ENCODE measurements at places on chromosomes 4 and X. TPM values are rescaled to one million over a fixed set of nuclear protein-coding genes. Genes with fewer than 3 reads are reported as not detected.

DNA sequence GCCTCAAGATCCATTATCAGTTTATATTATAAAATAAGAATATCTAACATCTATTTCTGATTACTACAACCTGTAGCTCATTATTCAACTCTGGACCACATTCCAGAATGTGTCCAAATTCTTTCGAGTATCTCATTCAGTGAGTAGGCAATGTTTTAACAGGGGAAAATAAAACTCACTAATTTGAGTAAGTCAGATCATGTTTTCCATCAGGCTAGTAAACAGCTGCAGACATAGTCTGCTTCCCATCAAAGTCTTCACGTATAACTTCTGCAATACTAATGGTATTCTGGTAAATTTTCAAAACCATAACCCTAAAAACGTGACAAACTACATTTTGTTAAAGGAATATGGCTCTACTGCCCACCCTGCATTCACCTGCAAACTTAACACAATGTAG is 31.8 kb downstream of the TBCK start:
- DNase-seq = no peak

DNA sequence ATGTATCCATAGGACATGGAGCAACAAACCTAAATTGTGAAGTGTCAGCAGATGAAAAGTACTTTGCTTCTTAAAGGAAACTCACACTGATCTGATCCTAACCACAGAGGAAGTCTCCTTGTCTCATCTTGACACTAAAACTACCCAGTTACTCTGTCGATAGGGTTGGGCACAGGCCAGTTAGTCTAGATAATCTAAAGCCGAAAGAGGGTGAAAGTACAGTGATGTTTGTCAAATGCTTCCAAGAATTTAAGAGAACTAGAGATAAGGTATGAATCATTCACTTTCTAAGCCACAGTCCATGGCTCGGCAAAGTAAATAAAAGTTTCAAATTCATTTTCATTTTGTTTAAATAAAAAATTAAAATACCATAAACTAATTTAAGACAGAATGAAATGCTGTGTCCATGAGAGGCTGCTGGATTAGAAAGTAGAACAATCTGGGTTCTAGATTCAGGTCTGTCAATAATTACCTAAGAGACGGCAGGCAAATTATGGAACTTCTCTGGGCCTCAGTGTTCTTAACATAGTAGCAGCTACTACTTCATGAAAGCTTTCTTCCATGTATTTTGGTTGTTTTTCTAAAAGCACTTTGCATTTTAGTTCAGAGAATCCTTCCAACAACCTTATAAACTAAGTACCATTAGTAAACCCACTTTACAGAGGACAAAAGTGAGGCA is 176.7 kb downstream of the LDB2 start:
- DNase-seq = no peak

- no peak for DNase-seq
Observed at GRCh38 chrX:16920075-16920474, 26.4 kb upstream of the REPS2 start.

- peak; percentile 51 for DNase-seq
Observed at GRCh38 chr4:168449719-168450452, 30.4 kb downstream of the DDX60L start.

GRCh38 chr4:186201535-186202230 is 10.3 kb downstream of the CYP4V2 start:
- DNase-seq = peak; percentile 25

DNA sequence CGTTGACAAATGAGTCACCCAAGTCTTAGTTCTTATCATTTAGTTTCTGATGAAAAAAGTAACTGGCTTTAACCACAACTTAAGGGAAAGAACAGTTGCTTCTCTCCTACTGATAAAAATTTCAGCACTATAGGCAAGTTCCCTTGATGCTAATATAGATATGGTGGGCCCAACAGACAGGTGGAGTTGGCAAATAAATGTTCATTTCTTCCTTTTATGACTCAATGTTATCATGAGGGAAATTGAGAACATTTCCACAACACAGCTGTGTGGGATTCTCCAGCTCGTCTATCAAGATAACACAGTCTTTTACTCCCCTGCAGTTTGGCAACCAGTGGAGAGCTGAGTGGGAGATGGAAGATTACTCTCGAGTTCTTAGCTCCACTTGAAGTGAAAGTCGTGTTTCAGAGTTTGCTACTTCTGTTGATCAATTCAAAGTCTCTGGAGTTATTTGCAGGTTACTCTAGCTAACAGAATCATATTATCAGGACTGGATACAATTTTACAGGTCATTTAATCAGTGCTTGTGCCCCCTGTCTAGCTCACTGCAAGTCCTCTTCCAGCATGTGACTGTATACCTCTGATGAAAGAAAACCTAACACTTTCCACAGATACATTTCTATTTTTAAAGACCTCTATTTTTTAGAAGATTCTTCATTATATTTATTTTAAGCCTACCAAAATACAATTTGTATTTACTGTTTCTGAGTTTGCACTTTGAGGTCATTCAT is 270.6 kb upstream of the GK2 start:
- no peak for DNase-seq

DNA sequence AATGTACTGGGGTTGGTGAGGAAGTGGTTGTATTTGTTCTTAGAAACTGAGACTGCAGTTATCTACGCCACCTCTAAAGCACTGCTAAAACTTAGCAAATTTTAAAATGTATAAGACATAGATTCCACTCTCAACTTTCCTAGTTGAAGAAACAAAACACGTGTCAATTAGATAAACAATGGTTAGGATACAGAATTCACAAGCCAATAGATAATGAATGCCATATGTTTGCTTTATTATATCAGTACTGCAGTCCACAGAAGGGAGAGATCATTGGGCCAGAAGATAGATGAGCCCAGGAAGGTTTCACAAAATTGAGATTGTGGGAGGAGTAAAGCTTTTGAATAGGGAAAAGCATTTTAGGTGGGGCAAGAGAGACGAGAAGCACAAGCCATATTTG is 14.3 kb downstream of the TMEM33 start:
- DNase-seq = no peak

DNA sequence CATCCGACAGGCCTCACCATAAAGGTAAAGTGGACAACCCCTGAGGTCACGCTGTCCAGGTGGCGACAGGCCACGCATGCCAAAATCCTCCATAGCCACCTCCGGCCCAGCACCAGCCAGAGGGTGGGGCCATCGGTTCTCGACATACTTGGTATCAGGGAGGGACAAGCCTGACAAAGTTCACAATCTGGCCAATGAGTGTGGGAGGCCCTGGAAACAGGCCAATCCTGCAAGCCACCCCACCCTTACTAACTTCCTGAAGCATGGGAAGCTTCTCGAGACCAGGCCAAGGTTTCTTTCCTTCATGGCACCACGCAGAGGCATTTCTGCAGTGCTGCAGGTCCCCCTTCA is 73.8 kb downstream of the MTMR1 start:
- DNase-seq = no peak

- peak; percentile 14 for DNase-seq
Observed at GRCh38 chr4:15982842-15983524, 20.0 kb upstream of the FGFBP2 start.

The AFM gene
- total RNA-seq = not detected

DNA sequence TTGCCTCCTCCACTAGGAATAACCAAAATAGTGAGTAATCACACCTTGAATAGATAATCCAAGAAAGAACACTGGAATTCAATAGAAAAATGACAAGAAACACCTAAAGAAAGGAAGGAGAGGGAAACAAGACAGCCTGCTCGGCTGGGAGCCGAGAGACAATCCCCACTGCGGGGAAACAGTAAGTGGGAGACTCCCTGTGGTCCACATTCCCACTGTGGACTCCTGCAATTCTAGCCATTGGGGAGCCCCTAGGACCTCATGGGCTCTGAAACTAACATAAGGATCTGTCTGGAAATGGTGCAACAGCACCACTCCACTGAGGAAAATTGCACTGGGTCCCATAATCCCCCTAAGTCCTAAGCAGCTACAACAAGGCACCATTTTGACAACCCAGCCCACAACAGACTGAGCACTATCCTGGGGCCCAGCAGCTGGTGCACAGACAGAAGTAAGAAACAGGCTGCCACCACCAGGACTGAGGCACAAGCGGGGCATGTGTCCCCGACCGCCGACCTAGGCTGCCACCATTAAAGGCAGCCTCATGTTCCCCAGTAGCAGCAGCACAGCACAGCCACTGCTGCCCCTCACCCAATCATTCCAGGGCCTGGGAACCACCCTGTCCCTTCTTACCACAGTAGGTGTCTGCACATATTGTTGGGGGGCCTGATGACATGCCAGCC is 14.2 kb downstream of the LRBA start:
- DNase-seq = no peak

DNA sequence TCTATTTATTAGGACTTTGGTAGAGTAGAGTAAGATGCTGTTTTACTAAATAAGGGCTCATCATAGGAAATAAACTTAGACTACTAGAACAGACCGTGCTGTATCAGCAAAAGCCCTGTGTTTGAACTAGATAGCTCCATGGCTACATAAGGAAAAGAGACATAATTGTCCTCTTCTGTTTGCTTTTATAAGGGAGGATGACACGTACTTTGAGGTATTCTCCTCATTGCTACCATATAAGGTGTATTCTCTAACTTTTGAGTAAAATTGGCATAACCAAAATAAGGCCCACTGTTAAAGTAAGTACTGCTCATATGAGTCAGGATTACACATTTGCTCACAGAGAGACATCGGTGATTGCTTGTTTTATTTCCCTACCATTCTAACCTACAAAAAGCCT is 64.3 kb downstream of the PDLIM5 start:
- peak; percentile 49 for DNase-seq

GRCh38 chr4:5894266-5894665 is 1.4 kb upstream of the CRMP1 start:
- no peak for DNase-seq

- no peak for DNase-seq
Observed at GRCh38 chrX:94204524-94204923, 530.5 kb downstream of the FAM133A start.

DNA sequence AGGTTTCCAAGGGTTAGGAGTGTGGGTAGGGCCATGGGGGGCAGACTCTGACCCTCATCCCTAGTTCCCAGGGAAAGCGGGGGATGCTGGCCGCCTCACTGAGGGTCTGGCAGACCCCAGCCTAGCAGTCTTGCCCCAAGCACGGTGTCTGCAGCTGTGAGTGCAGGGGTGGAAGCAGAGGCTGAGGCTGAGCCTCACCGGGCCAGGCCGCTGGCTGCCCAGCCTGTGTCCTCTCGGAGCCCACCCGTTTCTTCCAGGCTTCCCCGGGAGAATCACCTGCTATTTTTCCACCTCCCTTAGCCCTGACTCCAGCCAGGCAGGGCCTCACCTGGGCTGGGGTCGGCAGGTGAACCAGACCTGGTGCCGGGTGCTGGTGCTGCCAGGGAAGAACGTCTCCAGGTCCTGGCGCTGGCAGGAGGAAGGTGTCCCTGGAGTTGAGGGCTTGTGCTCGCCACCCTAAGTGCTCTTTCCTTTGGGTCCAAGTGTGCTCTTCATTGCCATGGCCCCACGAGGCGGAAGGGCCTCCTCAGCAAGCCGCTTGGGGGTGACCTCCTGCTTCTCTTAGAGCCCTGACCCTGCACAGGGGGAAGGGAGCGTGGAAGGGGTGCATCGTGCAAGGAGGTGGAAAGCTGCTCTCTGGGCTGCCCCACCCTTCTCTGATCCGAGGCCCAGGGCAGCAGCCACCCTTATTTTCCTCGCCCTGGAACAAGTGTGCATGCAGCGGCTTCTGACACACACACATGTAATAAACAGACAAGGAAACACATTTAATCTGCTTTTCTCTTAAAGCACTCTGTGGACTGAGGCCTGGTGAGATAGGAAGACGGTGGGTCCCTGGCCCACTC is 112.7 kb downstream of the FAM53A start:
- no peak for DNase-seq

The SMS gene
- 552 TPM for total RNA-seq

DNA sequence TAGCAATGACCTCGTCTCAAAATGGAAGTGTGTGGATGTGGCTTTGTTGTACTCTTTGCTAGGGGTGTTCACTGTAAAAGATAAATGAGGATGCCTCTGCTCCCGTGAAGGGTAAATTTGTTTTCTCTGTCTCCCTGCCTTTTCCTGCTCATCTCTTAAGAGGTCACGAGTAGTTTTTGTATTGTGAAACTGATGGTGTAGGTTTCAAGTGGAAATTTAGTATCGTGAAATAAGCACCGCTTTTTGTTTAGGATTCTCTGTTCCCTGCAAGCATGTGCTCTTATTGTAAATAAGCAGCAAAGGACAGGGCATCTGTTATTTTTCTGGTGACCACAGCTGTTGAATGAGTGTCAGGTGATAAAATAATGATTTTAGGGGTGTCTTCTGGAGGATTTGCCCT is 104.6 kb downstream of the PHEX start:
- DNase-seq = no peak

The PNMA5 gene
- not detected for total RNA-seq

The ALAS2 gene
- total RNA-seq = not detected

The ATOH1 gene
- total RNA-seq = not detected

GRCh38 chrX:68647156-68647957 is at the start of gene STARD8:
STARD8 (plus strand) TSS chrX:68647666; CDS start chrX:68647883, 217 bp downstream.
- peak; percentile 88 for DNase-seq

- no peak for DNase-seq
Observed at GRCh38 chr4:53049528-53049927, 187.4 kb downstream of the RASL11B start.

- DNase-seq = peak; percentile 73
Observed at GRCh38 chrX:45849261-45849862, 648.7 kb upstream of the DIPK2B start.

GRCh38 chr4:6767748-6768538 is 14.6 kb upstream of the KIAA0232 start:
- DNase-seq = no peak

DNA sequence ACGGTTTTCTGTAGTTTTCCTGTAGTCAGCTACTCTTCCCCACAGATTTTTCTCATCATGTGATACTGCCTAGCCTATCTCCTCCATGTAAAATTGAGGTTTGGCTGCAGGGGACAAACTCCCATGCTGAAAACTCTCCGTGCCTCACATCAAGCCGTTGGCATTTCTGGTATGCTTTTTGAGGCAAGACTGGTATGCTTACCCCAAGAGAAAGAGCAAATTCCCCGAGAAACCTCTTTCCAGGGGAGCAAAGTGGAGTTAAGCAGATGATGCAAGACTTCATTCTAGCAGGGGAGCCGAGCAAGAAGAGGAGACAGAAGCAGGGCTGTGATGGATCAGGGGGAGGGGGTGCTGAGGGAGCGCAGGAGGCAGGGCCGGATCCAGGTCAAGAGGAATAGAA is 4.8 kb downstream of the SOWAHD start:
- peak; percentile 38 for DNase-seq

DNA sequence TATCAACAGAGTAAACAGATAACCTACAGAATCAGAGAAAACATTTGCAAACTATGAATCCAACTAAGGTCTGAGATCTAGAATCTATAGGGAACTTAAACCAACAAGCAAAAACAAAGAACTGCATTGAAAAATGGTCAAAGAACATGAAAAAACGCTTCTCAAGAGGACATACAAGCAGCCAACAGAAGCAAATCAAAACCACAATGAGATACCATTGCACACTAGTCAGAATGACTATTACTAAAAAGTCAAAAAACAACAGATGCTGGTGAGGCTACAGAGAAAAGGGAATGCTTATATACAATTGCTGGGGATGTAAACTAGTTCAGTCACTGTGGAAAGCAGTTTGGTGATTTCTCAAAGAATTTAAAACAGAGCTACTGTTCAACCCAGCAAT is 255.7 kb downstream of the TMEM47 start:
- no peak for DNase-seq

The MAOA gene
- not detected for total RNA-seq

- DNase-seq = no peak
Observed at GRCh38 chr4:74610491-74610890, 165.6 kb downstream of the AREG start.

All from Caki2 (cell line).